Astrocyte of the spinal cord (primary cell): ENCODE measurements at places on chromosomes 4 and X.
A peak's percentile ranks its signal among the peaks of the same experiment; 100 is the strongest.

DNA sequence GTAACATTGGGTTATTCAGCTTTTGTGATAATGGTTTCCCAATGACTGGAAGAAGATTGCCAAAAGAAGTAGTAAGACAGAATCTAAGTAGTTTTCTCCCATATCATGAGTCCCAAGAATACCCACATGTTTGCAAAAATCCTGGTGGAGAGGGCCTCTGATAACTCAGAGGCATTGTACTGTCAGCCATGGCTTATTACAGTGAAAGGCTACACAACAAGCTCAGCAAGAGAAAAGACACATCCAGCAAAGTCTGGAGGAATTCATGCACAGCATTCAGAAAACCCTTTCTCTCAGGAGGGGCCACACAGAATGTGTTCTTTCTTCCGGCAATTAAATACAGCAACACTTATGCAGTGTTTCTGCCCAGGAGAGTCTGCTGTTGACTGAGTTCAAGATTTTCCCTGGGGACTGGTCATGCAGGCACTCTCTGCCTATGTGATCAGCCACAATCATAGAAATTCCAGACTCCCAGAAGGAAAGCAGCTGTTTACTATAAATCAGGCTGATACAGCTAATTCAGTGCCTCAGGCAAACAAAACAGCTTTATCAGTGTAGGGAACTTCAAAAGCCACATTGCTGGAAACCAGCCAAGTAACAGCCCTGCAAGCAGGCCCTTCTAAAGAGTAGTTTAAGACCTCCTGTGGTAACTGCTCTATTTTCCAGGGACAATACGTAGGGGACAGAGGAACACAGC lies 937.1 kb downstream of the CCSER1 start:
- peak; percentile 77 for DNase-seq

GRCh38 chrX:20623448-20623847 lies 356.7 kb upstream of the RPS6KA3 start:
- peak; percentile 5 for DNase-seq

DNA sequence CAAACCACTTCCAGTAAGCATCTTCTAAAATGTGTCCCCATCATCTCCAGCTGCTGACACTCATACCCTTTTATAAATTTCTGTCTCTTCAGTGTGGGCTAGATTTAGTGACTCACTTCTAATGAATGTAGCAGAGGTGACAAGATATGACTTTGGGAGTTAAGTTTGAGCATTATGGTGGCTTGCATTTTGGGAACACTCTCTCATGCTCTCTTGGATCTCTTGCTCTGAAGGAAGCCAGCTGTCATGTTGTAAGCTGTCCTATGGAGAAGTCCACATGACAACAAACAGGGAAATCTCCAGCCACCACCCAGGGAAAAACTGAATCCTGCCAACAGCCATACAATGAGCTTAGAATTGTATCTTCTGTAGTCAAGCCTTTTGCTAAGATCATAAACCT lies 691.3 kb upstream of the PCDH7 start:
- DNase-seq: no peak

GRCh38 chrX:18377796-18378195 lies 23.3 kb upstream of the SCML2 start:
- DNase-seq: no peak

DNA sequence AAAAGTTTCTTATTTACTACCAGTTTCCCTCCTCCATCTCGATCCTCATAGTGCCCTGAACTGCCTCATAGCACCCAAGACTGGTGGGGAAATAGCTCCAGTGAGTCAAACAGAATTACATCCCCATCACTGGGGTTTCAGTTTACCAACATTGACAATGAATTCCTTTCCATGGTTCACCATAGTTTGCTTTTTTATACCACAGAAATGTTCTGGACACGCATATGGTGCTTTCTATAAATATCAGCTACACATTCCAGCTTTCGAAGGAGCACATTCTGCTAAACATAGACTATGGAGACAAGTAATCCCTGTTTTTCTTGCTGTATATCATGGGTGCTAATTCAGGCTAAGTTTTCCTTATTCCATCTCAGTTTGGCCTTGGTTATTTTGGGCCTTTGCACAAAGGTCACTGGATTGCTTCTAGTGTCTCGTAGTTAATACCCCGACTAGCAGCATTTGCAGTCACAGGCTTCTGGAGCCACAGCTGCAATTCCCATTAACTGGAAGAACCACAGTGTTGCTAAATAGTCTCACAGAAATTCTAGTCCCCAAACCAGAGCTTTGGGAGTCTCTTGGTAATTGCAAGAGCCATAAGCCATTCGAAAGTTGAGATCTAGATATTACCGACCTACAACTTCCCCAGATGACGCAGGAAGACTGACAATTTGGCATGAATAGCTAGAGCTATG lies 53.4 kb upstream of the TRPC3 start:
- peak; percentile 67 for DNase-seq

GRCh38 chr4:69800599-69800998 lies 40.2 kb upstream of the SULT1B1 start:
- DNase-seq: peak; percentile 32

GRCh38 chr4:175504318-175504717 lies 307.7 kb downstream of the GPM6A start:
- DNase-seq: peak; percentile 7

DNA sequence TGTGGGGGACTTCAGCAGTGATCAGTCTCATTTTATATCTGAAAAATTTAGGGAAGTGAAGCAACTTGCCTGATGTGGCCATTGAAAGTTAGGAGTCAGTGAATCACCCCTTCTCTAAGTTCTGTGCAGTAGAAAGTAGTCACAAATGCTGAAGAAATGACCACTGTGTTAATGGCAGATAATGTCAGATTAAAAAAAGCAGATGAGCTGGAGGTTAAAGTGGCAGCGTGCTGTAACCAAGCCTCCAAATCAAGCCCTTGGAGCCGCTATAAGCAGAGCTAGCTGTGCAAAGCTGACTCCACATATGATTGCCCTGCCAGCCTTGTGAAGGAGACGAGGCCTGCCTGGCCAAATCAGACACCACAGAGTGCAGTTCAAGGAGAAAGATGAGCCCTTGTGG lies 39.2 kb upstream of the PDE5A start:
- no peak for DNase-seq

DNA sequence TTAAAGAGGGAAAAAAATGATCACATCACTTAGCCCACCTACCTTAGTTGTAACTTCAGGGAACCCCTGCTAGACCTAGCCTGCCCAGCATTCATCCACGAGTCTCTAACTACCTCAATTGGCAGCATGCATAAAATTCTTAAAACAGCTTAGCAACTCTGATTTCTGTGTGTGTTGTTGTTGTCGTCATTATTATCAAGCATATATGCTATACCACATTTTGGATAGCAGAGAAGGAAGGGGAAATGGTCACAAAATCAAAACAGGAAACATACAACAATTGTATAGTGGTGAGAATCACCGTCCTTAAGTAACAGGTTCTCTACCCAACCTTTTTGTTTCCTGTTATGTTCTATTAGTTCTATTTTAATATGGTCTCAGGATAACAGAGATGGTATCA lies 2.7 kb upstream of the ACOT9 start:
- DNase-seq: no peak

DNA sequence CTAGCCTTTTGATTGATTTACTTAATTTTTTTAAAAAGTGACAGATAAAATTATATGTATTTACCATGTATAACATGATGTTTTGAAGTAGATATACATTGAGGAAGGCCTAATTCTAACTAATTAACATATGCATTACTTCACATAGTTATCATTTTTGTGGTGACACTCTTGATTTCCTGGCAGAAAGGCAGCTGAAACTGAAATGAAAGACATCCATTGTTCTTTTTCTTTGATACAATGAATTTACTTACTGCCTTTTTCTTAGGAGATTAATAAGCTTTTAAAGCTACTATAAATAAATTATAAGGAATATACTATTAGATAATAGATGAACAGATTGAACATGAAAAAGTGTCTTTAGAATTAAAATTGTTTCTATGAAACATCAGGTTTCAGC lies 26.7 kb downstream of the ANKRD50 start:
- DNase-seq: no peak
